ENCODE measurements at places on chromosomes 5 and 9.
A peak's percentile ranks its signal among the peaks of the same experiment; 100 is the strongest.

DNA sequence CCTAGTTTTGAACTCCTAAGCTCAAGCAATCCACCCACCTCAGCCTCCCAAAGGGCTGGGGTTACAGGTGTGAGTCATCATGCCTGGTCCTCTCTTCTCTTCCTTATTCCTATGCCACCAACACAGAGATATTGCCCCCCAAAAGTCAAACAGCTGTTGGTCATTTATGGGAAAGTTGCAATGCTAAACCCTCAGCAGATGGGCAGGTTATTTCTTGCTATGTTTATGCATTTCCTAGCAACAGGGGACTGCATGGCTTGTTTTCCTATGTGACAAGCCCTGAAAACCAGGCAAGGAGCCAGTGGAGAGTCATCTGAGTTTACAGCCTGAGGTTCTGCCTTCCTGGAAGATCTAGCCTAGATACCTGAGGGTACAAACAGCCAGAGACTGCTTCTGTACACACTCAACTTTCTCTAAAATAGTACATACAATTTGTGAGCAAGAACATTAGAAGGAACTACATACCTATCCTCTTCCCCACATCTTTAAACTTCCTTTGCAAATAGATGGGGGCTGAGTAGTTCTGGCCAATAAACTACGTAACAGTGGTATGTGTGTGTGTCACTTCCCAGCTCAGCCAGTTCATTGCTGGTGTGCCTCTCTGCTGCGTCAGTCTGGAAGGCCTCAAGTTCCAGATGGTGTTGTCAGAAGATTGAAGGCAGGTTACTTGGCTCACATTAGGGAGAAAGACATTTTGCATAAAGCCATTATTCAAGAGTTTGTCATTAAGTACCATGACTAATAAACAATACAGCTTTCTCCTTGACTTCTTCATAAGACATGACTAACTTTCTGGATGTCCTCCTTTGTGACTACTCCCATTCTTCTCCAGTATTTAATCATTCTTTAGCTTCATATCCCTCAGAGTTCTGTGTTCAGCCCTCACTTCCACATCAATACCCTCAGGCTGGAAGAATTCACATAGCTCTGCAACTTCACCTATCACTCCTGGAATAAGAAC lies 65.3 kb downstream of the CSNK1A1 start:
- DNase-seq: peak; percentile 78

DNA sequence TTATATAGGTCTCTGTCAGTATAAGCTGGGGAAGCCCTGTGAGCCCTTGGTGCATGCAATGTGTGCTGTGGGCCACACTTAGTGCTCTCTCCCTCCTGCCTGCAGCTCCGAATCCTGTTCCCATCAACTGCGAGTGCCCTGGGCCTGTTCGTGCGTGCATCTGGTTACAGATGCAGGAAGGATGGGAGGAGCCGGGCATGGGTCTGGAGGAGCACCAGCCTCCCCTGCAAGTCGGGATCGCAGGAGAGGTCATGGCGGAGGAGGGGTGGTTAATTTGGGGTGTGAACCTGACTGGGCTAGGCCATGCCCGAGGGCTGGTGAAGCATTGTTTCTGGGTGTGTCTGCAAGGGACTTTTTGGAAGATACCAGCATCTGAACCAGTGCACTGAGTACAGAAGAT lies 274.6 kb upstream of the IRX4 start:
- DNase-seq: no peak

GRCh38 chr9:95609426-95609825 lies 92.7 kb upstream of the PTCH1 start:
- DNase-seq: no peak

- DNase-seq: no peak
Observed at GRCh38 chr9:78144008-78144381, 91.9 kb upstream of the CEP78 start.

All from upper lobe of left lung (tissue), 6 donors.